ENCODE measurements at places on chromosomes 5 and 9.
A peak's percentile ranks its signal among the peaks of the same experiment; 100 is the strongest.

- DNase-seq = no peak
These were observed 48.2 kb downstream of the TNC start for GRCh38 chr9:115069771-115070170.

DNA sequence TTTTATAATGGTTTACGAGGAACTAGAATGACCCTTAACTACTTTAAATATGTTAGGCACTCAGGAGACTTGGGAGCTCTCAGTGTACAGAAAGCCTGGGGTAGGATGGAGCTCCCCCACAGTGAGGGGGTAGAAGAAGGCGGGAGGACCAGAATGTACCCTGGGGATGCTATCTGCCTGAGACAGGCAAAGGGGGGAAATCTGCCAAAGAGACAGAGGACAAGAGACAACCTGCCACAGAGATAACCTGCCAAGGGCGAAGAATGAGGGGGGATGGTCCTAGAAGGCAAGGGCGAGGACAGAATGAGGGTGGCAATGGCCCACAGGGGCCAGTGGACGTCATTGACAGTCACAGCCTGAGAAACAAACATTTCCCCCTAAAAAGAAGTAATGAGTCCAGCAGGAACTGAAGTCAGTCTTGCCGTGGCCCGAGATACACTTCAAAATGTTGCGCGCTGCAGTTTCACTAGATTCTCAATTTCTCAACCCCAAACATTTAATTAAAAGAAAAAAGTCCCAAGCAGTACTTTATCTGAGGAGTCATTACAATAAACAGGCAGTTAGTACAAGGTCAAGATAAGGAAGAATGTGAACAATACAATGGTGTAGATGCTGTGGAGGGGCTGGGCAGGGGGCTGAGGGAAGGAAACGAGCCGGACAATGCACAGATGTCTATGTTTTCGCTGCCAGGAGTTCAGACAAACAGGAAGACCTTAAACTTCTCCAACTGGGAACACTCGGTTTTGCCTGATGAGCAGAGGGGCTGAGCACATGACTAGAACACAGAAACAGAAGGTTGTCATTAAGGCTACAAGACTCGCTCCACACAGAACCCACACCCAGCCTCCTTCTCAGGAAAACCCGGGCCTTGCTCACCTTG is 125.0 kb downstream of the LHFPL2 start:
- no peak for DNase-seq

DNA sequence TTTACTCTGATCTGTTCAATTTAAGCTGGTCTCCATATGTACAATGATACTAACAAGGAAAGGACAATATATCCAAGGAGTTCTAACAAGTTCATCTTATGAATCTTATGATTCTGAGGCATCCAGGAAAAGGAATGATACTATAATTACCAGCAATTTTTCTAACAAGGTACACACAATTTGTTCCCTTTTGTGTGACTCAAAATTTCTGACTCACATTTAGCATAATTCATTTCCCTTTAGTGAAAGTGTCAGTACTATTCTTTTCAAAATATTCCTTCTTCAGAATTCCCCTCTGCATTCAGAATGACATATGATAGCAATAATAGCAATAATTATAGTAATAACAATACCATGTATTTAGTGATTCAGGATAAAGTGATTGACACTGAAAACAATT is 594.8 kb downstream of the DMRTA1 start:
- DNase-seq = no peak

DNA sequence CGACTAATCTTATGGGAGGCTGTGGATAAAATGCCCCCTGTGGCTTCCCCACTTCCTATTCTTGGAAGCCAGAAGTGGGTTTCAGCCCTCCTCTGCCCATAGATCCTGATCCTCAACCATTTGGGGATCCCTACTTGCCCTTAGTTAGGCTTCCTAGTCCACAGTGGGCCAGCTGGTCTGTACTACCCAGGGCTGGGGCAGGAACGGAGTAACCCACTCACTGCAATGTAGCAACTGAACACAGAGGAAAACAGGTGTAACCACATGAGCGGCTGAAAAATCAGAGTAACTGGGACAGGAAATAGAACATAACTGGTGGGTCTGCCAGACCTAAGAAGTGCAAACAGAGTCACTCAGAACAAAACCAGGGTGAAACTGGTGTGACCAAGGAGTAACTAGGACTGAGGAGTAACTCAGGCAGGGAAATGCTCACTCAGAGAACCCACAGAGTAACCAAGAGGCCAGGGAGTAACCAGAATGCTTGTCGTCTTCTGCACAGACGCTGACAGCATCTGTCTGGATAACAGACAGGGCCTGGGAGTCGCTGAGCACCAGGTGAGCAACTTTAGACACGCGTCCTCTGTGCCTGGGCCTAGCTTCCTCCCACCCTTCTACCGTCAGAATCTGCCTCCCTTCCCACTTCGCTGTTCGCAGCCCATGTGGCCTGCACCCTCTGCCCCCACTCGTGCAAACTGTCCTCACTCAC is 1.0 kb downstream of the AQP3 start:
- DNase-seq = no peak

GRCh38 chr5:15385553-15385952 is 114.4 kb upstream of the FBXL7 start:
- no peak for DNase-seq

DNA sequence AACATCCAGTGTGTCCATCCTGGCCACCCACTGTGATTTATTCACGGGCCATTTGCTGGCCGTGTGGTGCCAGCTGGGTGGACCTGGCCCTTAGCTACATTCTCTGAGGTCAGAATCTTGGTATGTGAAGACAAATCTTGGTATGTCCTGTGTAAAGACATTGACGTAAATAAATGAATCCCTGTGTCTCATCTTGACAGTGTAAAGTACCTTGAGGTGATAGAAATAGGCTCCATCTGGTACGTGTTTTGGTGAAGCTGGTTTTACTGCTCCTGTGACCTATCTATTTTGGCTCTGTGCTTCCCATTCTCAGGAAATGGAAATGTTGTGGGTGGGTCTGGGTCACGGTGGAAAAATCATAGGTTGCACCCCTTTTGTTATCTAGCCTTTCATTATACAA is 245.4 kb upstream of the ANKH start:
- no peak for DNase-seq

GRCh38 chr5:13783726-13784125 is 160.8 kb downstream of the DNAH5 start:
- peak; percentile 13 for DNase-seq

- DNase-seq = no peak
These were observed 58.8 kb upstream of the RAD23B start for GRCh38 chr9:107224252-107224651.

DNA sequence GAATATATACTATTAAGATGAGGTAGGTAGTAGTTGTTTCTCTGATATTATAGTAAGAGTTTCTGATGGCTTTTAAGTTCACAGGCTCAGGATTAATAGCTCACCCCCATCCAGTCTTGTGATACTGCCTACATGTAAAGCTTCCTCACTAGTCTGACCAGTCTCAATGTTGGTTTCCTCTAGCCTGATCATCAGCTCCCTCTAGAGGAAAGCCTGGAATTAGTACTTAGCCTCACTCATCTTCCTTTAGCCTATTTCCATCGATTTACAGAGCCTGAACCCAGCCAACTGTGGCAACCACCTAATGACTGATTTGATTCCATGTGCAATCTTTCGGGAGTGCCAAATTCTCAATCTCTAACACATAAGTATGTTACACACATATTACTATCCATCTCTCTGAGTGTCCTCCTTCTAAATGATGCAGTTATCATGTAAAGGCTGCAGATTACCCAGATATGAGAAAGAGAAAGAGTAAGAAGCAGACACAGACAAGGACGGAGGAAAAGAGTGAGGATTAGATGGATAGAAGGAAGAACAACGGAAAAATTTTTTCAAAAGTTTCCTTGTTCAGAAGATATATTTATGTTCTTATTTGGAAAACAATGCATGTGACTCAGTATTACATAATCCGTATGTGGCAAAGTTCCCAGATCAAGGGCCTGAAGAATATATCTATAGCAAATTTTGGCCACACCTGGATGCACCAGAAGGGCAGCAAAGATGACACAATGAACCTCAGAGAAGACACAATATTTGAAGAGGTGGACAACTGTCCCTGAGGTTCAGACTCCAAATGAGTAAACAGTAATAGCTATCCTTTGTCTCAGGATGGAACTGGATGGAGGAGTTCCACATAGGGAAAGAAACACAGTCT is 333.7 kb downstream of the ELAVL2 start:
- DNase-seq = peak; percentile 52

DNA sequence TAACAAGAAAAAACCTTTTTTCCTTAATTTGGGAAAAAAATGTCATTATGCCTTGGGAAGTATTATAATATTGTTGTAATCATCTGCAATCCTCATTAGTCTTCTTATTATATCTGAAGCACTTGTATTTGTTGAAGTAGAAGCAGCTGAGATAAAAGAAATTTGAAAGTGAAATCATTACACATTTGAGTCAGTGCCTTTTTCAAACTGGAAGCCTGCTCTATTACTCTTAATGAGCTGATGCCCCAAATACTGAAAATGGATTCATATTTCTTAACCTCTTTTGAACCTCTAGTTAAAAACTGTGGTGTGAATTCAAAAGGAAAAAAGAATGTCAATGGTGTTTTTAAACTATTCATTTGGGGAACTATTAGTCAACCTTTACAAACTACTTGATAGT is 1027.7 kb downstream of the NR2F1-AS1 start:
- no peak for DNase-seq
